ENCODE measurements at places on chromosomes 16 and 17.

GRCh38 chr17:50872710-50873424 is 6.7 kb upstream of the TOB1 start:
- peak; percentile 85 for DNase-seq

- no peak for DNase-seq
Measured at GRCh38 chr17:1568950-1569810, 6.6 kb upstream of the PITPNA start.

DNA sequence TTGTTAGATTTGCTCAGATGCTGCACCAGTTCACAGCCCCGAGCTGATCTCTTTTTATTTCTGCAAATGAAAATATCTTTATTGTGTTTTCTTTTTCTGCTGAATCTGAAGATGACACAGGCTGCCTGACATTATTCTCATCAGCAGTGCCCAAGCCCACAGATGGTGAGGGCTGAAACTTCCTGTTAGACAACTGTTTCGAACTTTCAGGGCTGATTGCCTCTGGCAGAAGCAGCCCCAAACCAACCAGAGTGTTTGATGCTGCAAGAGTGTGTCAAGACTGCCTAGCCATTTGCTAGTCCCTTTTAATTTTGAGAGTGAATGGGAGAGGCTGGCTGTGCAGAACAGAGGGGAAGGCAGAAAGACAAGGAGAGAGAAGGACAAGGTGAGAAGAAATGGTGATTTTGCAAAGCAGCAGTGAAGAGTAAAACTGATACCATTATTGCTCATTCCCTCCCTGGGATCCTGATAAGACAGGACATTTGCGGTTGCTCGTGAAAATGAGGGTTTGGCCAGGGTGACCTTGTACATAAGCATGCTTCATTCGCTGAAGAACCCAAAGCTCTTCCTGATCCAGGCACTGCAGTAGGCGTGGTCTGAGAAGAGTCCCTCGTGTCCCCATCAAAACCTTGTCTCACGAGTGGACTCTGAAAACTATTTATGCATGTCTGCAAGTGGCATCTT is 77.2 kb downstream of the TMEM114 start:
- DNase-seq: no peak

DNA sequence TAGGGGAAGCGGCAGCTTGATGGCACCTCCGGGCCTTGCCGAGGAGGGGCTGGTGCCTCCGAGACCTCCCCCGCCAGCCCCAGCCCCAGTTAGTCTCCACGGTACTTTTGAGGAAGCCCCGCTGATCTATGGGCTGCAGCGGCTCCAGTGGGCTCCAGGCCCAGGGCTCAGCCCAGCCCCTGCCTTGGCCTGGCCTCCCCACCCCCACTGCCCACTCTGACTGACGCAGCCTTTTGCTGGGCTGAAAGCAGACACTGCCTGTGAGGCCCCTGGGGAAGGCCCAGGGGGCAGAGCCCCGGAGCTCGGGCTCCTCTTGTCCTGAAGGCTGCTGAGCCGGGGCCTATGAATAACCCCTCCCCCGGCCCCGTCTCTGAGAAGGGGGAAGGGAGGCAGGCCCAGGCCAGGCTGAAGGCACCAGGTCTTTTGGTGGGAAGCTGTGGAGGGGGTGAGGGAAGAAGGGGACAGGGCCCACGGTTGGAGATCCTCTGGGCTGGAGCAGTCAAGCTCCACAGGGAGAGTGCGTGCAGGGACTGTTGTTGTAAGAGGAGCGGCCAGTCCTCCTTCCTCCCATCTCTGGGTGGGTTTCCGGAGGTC is 7.5 kb upstream of the SMTNL2 start:
- DNase-seq: no peak

DNA sequence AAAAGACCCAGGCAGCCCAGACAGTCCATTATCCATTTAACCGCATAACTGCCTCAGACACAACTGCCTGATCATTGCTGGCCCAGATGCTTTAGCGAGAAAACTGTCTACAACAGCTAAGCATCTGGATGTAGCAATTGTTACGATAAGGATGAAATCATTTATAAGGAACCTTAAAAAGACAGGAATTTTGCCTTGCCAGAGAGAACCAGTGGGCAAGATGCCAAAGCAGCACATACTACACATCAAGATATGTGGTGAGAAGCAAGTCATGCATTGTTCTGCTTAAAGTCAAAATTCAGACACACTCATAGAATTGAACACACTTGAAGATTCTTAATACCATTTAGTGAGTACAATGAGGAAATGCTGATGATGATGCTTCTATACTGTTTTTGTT is 1525.3 kb downstream of the CDH8 start:
- DNase-seq: no peak

- no peak for DNase-seq
Measured at GRCh38 chr16:15547768-15548096, 95.2 kb downstream of the MARF1 start.

GRCh38 chr16:12329246-12329995 is 352.9 kb downstream of the SNX29 start:
- no peak for DNase-seq

DNA sequence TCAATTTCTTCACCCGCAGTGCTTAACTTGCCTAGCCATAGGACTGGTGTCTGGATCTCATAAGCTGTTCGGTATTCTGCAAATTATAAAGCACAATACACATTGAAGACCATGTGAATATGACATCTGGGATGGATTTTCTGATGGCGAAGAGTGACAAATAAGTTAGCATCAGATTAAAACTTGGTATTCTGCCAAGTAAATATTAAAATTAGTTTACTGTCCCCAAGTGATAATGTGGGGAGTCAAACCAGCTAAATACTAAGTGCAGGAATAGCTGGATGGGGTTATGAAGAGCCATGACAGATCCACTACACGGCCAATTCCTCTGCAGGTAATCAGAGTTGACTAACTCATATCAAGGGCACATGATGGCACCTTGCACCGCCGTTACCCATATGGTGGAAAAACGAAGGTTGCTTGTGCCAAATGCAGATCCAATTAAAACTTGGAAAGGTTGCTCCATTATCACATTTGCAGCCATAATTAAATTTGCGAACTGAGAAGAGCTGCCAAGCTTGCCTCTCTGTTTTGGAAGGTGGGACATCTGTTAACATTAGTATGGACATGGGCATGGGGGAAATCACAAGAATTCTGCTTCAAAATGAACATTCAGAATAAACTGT is 114.9 kb upstream of the TOM1L1 start:
- no peak for DNase-seq

DNA sequence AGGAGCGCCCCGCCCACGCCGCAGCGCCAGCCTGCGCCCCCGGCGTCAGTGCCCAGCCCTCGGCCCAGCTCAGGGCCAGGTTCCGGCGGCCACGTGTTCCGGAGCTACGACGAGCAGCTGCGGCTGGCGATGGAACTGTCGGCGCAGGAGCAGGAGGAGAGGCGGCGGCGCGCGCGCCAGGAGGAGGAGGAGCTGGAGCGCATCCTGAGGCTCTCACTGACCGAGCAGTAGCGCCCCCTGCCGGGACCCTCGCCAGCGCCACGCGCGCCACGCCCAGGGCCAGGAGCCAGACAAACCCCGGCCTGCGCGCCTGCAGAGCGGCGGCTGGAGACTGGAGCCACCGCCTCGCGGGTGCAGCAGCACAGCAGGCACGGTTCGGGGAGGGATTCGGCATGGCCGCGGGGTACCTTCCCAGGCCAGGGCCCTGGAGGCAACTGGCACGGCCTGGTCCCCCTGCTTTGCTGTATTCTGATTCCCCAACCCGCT is 9.3 kb downstream of the CORO6 start:
- peak; percentile 91 for DNase-seq

Measured in GM23248 (cell line).